ENCODE measurements at places on chromosomes 13 and 19.
A peak's percentile ranks its signal among the peaks of the same experiment; 100 is the strongest.

- DNase-seq: peak; percentile 64
Observed at GRCh38 chr19:10644260-10645007, 9.7 kb upstream of the ILF3 start.

- DNase-seq: no peak
Observed at GRCh38 chr13:91153372-91153771, 194.1 kb upstream of the MIR17HG start.

DNA sequence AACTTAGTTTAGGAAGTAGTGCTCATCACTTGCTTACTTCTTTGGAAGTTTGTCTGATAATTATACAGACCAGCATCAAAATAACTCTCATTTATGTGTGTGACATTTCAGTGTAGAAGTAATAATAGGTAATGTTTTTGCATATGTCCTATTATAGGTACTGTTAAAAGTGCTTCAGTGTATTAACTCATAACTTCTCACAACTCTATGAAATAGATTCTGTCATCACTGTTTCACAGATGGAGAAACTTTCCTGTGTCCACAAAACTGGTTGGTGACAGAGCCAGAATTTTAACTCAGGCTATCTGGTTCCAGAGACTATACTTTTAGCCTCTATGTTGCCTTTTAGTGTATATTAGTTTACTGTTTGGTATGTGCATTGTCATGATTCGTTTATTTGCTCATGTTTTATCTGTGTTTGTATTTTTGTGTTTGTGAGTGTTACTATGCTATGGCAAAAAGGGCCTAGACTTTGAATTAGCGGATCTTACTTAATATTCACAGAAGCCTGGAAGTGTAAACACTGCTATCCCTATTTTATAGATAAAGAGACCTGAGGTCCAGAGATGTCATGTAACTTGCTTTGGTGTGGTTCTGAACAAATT, 12.7 kb downstream of the LPAR6 start:
- no peak for DNase-seq

DNA sequence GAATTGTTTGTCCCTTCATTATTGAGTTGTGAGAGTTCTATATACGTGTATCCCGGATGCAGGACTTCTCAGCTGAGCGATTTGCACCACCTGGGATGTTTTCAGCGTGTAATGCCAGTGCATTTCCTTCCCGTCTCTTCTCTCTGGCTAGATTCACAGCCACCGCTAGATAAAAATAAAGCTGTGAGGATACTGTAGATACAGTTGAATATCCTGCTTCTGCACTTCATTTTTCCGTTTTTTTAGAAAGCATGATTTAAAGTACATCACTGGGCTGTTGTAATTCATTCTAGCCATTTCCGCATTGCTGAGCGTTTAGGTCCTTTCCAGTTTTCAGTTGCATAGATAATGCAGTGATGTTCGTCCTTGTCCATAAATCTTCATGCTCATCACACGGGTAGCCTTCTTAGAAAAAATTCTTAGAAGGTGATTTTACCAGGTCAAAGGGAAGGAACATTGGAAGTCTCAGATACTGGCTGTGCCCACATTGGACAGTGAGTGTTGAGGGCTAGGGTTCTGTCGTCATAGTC, 14.7 kb downstream of the PPP1R37 start:
- no peak for DNase-seq

DNA sequence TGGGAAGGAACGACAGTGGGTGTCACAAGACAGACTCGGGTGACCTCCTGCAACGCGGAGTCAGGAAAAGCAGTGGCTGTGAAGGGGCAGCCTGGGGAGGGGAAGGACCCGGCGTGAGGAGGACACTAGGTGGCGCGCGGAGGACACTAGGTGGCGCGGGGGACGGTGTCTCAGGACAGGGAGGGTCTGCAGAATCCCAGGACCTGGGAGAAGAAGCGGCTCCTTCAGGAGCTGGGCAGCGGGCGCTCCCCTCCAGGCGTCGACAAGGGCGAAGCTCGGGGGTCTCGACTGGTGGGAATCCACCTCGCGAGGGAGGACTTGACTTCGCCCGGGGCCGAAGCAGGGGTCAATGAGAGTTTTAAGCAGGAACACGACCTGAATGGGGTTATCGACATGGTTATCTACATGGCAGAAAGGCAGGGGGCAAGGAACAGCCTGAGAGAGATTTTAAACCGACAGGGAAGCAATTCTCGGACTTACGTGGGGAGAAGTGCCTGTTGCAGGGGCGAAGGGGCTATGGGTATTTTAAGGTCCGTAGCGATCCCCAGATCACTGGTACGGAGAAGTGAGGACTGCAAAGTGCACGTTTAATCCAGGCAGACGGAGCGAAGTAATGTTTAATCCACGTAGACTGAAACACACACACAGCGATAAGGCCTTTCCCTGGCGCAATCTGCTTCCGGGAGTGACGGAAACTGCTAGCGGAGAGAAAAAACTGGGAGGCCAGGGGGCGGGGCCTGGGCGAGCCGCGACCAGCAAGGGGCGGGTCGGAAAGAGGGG, at the start of gene ZNF616:
Gene ZNF616, minus strand, starts transcription at position 687 of the 780 bp plus-strand sequence. CDS start 9,426 bp downstream, outside the sequence.
- peak; percentile 92 for DNase-seq

DNA sequence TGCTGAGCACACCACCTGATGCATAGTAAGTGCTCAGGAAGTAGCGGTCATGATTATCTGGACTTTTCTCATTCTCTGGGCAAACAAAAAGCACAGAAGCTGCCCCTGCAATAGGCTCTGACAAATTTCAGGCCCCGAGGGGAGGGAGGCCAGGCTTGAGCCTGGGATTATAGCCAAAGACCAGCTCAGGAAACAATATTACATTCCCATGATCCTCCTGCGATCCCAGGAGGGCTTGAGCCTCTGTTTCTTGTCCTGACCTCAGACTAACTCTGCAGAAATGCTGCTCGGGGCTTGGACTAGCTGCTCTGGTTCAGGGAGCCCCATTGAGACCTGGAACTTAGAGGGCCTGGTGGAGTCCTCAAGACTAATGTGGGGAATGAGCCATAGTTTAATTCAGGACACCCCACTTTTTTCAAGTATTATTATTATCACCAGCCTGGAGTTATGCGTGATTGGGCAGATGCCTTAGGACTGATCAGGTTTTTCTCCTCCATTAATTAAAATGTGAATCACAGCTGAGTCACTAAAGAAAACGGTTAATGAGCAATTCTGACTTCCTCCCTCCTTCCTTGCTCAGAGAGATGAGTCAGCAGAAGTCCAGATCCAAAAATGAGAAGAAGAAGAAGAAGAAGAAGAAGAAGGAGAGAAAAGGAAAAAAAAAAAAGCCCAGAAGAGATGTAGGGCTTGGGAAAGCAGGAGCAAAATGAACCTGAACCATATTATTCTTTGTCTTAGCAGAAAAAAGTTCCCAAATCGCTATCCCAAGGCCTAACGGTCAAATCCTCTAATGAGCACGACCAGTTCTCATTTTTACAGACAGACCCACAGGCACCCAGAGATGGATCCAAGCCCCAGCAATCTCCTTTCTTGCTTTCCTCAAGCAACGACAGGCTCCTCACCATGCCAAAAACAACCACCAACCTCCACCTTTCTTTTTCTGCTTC, 107.2 kb downstream of the CACNA1A start:
- peak; percentile 97 for DNase-seq

DNA sequence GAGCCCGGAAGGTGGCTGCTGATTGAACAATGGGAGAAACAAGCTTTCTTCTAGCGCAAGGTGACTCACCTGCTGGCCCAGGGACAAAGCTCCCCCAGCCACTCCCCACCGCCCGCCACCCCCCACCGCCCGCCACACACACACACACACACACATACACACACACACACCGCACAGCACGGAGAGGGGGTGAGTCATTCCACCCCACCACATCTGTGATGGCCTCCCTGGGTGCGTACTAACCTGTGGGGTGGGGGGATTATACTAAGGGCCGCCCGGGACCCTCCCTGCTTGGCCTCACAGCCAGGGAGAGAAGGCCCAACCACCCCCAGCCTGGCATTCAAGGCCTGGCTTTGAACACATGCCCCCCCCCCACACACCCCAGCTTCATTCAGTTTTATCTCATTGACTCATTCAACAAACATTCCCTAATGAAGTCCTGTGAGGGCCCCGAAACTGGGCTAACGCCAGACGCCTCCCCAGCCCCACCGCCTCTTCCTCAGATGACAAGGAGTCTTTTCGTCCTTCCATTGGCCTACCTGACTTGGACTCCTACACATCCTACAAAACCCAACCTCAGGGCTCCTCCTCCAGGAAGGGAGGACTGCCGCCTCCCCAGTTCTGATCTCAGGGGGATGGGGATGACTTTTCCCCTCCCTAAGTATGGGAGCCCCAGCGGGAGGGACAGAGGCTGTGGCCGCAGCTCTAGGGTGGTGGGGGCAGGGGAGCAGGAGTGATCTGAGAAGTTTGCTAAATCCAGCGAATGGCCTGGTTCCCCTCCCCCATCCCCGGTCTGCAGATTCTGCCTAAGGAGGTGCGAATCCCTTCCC, 5.8 kb upstream of the ONECUT3 start:
- peak; percentile 65 for DNase-seq

DNA sequence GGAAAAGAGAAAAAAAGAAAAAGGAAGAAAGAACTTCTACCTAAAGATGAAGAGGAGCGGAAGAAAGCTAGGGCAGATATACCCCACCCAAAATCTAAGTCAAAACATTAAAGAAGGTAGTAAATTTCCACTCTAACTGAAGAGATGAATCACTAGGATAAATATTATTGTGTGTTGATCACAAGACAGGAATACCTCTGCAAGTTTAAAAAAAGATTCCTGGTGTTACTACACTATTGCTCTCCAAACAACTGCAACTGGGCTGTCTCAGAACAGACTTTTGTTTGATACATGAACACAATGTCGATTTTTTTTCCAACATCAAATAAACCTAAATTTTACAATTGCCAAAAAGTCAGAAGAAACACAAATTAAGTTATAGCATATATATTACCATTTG, 6.8 kb downstream of the HSPH1 start:
- DNase-seq: no peak

DNA sequence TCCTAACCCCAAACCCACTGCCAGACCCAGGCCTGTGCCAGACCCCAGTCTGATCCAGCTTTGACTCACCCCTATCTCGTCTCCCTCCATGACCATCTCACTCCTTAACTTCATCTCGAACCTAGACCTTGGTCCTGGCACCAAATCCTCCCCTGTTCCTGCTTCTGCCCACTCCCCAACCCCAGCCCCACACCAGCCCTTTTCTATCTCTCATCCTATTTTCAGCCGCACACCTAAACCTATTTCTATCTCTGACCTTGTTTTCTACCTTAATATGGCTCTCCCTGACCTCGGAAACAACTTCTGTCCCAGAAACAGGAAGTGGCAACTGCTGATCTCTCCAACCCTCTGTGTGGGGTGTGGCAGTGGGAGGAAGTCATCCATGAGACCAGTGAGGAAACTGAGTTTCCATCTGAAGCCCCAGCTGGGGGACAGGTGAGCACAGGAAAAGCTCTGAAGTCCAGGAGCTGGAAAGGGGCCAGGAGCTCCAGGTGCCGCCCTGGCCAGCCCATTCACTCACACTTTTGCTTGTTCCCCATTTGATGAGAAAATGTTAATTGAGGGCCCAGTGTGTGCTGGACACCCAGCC, 13.7 kb downstream of the PTH2 start:
- DNase-seq: no peak

DNA sequence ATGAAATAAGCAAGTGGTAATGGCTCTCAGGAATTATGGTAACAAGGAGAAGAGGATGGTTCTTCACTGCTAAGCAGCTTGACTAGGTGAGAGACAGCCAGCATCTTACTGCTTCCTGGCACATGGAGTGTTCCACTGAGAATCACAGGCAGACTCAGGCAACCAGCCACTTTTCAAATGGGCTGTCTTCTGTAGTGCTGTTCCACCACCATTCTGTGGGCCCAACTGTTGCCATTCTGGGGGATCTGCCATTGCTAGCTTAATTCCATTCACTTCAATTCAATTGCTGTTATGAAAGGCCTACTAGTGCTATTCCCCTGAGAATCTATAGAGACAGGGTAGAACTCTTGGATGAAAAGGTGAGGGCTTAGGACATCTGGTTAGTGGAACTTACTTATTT, 341.9 kb downstream of the KCNRG start:
- DNase-seq: no peak

- no peak for DNase-seq
Observed at GRCh38 chr13:89227356-89227755, 1556.2 kb downstream of the SLITRK5 start.

GRCh38 chr19:51784109-51784785, 10.7 kb upstream of the FPR3 start:
- no peak for DNase-seq

- DNase-seq: peak; percentile 31
Observed at GRCh38 chr13:72125561-72125960, 258.6 kb upstream of the DACH1 start.

GRCh38 chr19:925087-925525, 729 bp upstream of the ARID3A start:
- DNase-seq: peak; percentile 74

GRCh38 chr13:109166804-109167203, 537.4 kb downstream of the MYO16 start:
- no peak for DNase-seq

DNA sequence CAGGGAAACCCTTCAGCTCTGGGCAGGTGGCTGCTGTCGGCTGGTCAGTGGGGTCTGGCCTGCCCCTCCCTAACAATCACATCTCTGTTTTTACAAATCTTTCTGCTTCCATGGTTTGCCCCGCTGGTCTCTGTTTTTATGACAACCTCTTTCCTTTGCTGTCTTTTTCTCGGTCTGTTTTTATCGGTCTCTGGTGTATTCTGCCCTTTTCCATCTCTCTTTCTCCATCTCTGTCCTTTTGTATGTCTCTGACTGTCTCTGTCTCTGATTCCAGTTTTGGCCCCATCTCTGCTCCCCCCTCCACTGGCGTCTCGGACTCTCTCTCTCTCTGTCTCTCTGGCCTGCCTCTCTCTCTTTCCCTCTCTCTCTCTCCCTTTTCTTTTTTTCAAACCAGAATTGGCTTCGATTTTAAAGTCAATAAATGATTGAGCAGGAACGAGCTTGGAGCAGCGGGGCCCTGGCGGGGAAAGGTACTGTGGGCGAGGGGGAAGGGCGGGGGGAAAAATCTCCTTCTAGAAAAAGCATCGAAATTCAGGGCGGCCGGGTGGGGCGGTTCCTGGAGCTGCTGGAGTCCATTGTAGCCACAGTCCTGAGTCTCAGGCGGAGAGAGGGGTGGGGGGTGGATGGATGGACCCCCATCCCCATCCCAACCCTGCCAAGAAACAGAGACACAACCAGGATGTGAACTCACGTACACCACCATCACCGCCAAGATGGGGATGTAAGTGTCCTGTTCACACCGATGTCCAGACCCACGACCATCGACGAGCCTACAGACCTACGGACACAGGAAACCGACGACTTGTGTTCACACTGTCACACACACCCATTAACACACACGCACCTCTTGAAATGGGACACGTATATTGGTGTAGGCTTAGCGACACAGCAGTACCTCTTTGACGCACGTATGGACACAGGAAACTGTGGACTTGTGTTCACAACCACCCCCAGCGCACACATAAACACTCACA, 3.0 kb downstream of the NFIX start:
- DNase-seq: no peak

DNA sequence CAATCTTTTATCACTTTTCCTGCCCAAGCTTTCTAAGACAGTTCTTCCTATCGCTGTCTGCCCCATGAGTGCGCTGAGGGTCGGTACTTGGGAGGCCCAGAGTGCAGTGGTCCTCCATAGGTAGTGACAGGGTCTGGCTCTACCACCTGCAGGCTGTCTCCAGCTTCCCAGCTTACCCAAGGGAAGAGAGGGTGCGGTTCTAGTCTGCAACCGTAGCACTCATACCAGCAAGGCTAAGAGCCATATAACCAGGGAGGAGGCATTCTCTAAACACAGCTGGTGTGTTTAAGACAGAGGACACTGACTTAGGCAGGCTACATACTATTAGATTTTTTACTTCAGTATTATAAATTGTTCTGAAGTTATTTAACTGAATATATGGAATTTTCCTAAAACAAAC, 8.2 kb downstream of the PROZ start:
- DNase-seq: no peak

GRCh38 chr19:35623327-35624010, 5.4 kb upstream of the RBM42 start:
- no peak for DNase-seq

GRCh38 chr13:52950436-52950956, 78.1 kb upstream of the OLFM4 start:
- no peak for DNase-seq
